ENCODE measurements at places on chromosomes 4 and X.

DNA sequence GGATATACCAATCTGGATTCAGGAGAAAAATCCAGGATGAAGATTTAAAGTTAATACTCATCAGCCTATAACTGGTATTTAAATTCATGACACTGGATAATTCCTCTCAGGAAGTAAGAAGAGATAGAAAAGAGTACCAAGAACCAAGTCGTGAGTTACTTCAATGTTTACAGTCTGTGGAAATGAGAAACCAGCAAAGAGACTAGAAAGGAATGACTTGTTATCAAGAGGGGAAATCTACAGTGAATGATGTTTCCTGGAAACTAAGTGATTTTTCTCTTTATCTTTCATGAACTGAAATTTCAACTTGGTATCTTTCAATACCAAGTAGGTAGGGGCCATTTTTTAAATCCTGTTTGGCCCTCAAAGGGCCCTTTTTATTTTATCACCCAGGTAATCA lies 217.9 kb upstream of the AFF2 start:
- no peak for DNase-seq

GRCh38 chr4:8198206-8198905 lies 734 bp upstream of the SH3TC1 start:
- no peak for DNase-seq

- DNase-seq: no peak
Observed at GRCh38 chr4:40607221-40607620, 22.4 kb downstream of the RBM47 start.

- DNase-seq: no peak
Observed at GRCh38 chr4:176611381-176611780, 181.3 kb downstream of the VEGFC start.

DNA sequence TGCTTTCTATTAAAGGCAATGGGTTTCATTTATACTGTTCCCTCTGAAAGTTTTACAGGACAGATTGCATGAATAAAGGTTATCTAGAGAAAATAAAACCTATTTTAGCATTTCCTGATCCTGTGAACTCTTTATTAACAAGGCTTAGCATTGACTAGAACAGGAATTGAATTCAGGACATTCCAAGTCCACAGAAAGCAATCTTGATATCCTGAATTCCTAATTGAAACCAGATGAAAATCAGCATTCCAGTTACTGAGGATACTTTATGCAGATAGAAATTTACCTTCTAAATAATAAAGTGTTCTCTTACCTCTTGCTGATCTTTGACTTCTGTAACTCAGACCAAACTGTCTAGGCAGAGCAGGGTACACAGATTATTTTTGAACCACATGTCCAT lies 151.4 kb downstream of the ZNF518B start:
- DNase-seq: no peak

GRCh38 chrX:13404364-13404763 lies 84.5 kb upstream of the ATXN3L start:
- DNase-seq: no peak

DNA sequence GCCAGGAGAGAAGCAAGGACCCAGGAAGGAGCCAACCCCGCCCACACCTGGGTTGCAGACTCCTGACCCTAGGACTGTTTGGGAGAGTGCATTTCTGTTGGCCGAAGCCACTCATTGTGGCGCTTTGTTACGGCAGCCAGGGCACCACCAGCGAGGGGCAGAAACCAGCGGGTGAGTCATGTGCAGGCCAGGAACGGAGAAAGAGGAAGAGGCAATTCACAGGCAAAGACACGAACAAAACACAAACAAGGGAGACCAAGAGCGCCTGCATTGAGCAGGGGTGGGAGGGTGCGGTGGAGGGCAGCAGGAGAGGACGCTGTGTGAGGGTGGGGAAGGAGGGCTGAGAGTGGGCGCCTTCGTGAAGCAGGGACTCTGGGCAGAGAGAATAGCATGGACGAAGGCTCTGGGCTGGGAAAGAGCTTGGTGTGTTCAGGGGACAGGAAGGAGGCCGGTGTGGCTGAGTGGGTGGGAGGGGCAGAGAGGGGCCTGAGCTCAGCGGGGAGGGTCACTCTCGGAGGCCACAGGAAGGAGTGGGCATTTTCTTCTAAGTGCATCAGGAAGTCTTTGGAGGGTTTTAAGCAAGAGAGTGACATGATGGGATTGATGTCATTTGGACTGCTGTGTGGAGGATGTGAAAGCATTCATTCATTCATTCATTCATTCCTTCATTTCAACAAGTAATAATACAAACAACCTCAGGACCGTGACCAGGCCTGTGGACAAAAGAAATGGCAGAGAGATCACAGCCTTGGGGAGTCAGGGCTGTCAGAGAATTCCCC lies 12.2 kb upstream of the WFS1 start:
- DNase-seq: no peak

DNA sequence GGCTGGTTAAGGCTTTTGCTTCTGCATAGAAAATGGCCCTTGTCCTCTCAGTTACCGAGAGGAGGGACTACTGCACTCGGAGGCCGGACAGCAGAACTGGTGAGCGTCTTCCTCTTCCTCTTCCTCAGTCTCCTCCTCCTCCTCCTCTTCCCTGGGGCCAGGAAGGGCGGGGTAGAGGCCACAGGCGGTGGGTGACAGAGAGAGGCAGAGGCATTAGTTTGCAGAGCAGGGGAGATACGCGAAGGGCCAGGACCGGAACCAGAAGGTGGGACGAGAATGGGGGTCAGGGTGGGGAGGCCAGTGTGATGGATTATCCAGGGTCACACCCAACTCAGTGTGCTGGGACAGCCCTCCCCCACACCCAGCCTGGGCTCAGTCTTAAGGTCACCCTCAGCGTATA lies 14.5 kb downstream of the IQSEC2 start:
- no peak for DNase-seq

- no peak for DNase-seq
Observed at GRCh38 chrX:67544281-67545035, 637 bp downstream of the AR start.

GRCh38 chr4:87179751-87180150 lies 40.7 kb downstream of the KLHL8 start:
- DNase-seq: no peak

DNA sequence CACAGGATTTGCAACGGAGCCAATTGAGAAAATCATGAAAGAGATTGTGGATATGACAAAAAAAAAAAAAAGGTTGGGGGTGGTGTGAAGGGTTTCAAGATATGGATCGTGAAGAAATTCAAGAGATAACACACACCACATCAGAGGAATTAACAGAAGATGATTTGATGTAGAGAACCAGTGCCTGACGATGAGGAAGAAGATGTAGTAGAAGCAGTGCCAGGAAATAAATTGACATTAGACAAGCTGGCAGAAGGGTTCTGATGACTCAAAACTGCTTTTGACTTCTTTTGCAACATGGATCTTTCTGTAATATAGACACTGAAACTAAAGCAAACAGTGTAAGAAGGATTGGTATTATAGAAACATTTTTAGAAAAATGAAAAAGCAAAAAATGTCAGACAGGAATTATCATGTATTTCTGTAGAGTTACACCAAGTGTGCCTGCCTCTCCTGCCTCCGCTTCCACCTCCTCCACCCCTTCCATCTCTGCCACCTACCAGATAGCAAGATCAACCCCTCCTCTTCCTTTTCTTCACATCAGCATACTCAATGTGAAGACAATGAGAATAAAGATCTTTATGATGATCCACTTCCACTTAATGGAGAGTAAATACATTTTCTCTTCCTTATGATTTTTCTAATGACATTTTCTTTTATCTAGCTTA lies 127.5 kb upstream of the OTUD4 start:
- no peak for DNase-seq

- no peak for DNase-seq
Observed at GRCh38 chrX:123454712-123455431, 270.8 kb downstream of the GRIA3 start.

DNA sequence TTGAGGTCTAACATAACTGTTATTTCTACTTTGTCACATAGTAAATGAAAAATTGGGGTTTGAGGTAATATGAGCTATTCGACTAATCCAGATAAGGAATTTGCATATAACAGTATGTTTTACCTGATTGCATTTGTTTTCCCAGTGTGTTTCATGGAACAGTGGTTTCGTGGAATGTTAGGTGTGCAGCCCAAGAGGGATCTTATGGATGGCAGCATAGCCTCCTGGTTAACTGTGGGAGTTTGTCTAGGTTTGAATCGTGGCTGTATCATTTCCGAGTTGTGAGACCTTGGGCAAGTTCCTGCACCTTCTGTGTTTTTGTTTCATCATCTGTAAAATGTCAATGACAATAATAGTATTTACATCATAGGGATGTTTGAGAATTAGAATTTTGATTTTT lies 7.9 kb downstream of the BMPR1B start:
- no peak for DNase-seq

DNA sequence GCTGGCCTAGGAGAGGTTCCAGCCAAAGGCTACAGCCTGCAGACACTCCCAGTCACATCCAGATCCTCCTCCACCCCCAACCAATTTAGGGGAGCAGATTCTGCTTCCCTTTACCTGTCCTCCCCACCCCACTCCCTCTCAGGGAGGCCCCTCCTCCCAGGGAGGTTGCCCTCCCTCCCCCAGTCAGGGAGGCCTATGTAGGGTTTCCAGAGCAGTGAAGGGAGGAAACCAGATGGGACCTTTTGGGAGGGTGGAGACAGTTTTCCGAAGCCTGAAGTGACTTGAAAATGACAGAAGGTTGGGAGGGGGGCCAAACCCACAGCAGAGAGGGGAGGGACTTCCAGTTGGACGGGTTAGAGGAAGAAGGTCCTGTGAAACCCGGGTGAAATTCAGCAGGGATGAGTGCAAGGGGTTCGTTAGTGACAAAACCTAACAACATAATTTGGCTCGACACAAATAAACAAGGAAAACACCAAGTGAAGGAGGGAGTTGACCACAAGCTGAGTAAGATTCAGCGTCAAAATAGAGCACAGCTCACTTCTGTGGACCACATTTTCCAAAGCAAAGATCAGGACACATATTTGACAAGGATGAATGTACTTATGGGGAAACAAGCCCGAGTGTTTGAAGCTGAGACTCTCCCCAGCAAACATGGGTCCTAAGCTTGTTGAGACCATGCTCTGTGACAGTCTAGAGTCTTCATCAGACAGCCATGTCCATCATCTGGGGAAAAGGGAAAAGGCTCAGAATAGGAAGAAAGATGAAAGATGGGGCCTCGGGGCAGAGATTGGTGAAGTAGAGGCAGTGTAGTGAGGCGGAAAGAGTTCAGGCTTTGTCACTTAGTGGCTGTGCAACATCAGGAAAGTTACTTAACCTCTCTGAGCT lies 46.4 kb downstream of the PRPS1 start:
- DNase-seq: no peak

Data from DMS79 treated with DMSO at 0.1 percent for 48 hours (cell line).